IMR-90 (cell line): ENCODE measurements at places on chromosomes 12 and 14.

GRCh38 chr12:45737638-45738037 is 8.1 kb downstream of the ARID2 start:
- DNase-seq = no peak

- no peak for DNase-seq
These were observed 42.3 kb upstream of the BATF start for GRCh38 chr14:75479770-75480600.

- DNase-seq = no peak
These were observed 870.8 kb downstream of the GALC start for GRCh38 chr14:87122166-87122565.

- DNase-seq = no peak
These were observed 7.7 kb upstream of the MEG3 start for GRCh38 chr14:100818221-100818699.

DNA sequence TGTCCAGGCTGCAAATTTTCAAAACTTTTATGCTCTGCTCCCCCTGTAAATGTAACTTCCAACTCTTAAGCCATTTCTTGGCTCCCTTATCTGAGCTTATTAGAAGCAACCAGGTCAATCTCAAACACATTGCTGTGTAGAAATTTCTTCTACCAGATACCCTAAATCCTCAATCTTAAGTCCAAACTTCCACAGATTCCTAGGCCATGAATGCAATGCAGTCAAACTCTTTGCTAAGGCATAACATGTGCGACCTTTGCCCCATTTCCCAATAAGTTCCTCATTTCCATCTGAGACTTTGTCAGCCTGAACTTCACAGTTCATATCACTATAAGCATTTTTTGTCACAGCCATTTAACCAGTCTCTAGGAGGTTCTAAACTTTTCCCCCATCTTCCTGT is 64.5 kb downstream of the TMTC3 start:
- DNase-seq = peak; percentile 68

- peak; percentile 81 for DNase-seq
These were observed 105.7 kb downstream of the GCH1 start for GRCh38 chr14:54796961-54797360.

GRCh38 chr12:92412856-92413255 is 267.2 kb upstream of the BTG1 start:
- DNase-seq = peak; percentile 10

DNA sequence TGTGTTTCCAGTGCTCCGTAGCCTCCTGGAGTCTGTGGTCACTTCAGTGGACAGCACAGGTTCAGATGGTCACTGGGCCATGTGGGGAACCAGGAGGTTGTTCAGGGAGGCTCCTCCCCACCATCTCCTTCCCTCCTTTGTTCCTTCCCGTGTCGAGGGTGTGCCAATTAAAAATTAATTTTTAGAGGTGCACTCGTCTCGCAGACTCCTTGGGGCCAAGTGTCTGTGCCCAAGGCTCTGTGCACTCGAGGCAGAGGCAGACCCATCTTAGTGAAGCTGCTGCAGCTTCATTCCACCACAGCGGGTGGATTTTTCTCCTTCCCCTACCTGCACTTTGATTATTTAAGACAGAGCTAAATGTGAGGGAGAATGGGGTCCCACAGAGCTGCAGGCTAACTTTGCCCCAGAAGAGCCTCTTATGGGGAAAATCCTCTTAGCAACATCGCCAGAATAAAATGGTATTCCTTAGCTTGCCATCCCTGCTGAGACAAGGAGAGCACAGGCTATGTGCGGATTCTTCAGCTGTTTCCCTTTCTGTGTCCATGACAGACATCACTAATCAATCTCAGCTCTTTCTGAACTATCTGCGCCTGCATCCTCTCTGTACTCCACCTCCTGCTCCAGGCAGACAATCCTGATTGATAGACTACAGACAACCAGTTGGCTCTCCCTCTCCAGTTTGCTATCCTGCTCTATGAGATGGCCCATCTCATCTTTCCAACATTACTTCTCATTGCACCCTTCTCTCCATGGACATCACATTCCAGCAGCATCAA is 159.5 kb downstream of the VRK1 start:
- no peak for DNase-seq

DNA sequence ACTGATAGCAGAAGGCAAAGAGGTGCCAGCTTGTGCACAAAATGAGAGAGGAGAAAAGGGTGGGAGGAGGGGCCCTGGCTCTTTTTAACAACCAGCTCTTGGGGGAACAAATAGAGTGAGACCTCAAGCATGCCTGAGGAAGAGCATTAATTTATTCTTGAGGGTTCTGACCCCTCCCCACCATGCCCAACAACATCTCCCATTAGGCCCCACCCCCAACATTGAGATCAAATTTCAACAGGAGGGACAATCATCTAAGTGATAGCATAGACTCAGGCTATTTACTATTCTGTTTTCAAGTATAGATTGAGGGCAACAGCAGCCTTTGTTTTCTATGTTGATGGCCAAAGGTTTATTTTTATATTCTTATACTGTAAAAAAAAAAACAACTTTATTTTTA is 59.7 kb downstream of the FUT8 start:
- DNase-seq = no peak

- peak; percentile 32 for DNase-seq
These were observed 160.0 kb upstream of the SOX5 start for GRCh38 chr12:24109381-24110039.

- no peak for DNase-seq
These were observed 15.1 kb downstream of the CHFR start for GRCh38 chr12:132872073-132872855.

GRCh38 chr12:50980545-50980944 is 28.2 kb downstream of the HIGD1C start:
- no peak for DNase-seq

DNA sequence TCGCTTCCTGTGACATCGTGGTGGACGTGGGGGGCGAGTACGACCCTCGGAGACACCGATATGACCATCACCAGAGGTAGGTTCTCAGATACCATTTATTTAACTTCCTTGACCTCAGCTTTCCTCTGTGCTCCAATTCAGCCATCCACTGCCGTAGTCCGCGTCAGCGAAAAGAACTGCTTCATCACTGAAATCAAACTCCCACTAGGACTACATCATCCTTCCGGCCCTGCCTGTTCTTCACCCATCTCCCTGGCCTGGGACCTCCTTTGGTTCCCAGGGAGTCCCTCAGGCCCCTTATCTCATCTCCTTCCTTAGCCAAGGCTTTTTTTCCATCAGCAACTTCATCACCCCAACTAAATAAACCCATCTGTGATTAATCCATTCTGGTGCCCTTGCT is 692 bp downstream of the MYG1 start:
- peak; percentile 77 for DNase-seq

GRCh38 chr12:95739561-95740313 is 50.8 kb downstream of the NTN4 start:
- no peak for DNase-seq

DNA sequence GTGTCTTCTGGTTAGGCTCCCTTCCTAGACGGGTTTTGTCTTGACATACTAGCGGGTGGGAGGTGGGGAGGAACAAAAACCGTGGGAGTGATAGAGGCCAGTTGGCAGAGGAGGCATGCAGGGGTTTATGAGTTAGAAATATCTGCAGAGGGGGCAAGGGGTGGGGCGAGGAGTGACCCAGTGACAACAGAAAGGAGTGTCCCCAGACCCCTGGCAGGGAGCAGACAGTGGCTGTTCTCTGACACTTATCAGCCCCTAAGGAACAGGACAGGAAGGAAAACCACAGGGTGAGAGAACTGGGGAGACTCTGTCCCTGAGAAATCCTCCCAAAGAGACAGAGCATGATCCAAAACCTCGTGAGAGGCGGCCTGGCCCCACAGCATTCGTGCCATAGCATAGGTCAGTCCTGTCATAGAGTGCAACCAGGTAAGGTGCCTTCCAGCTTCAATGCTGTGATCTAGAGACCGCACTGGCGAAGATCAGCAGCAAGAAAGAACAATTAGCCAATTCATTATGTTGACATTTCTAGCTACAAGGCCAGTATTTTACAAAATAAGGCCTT is 141.4 kb downstream of the CRADD start:
- DNase-seq = no peak

GRCh38 chr12:25629341-25629740 is 76.3 kb upstream of the LMNTD1 start:
- no peak for DNase-seq

- no peak for DNase-seq
These were observed 456.9 kb upstream of the SYT1 start for GRCh38 chr12:78407722-78408121.

DNA sequence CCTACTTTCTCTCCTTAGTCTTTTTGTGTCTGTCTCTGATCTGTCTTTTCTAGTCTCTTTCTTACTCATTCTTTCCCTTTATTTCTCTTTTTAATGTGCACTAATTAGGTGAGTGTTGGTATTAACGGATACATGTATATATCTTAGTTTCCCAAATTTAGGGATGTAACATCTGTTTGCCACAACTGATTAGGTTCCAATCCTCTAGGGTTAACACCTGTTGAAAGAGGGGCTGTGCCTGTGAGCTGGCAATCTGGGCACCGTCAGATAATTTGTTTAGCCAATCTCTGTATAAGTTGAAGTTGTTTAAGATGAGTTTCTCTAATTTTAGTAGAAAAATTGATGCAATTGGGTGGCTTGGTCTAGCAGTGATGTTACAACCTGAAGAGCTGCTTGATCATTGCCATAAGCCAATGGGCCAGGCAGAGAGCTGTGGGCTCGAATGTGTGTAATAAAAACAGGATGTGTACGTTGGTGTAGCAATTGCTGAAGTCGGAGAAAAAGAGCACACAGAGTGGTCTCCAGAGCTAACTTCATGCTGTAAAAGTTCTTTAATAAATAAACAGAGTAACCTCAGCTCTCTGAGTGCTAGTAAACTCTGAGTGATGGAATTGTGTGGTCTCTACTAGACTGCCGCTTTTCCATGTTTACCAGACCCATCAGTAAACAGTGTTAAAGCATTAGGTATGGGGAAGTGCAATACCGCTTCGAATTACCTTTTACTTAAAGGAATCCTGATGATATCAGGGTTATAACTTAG is 18.3 kb upstream of the LYZ start:
- DNase-seq = no peak

DNA sequence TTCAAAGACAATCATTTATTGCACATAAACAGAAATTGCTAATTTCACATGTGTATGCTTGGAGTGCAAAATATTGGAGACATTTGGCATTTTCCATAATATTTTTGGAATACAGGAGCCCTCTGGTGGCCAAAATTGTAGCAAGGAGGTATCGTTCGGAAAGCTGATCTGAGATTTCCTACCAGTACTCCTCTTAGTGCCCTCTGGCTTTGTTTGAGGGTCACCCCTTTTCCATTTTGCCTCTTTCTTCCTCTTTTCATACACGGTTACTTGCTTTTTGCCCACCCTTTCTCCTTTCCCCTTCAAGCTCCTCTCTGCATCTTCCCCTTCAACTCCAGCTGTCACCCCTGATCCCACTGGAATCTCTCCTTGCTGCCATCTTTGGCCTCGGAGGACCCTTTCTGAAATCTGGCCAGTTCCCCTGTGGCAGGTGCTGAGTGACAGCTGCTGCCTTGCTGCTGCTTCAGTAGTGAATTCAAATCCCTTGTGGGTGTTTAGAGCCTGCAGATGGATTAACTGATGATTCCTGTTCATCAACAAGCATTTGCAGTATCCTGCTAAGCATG is 164.6 kb upstream of the PARP11 start:
- peak; percentile 44 for DNase-seq

DNA sequence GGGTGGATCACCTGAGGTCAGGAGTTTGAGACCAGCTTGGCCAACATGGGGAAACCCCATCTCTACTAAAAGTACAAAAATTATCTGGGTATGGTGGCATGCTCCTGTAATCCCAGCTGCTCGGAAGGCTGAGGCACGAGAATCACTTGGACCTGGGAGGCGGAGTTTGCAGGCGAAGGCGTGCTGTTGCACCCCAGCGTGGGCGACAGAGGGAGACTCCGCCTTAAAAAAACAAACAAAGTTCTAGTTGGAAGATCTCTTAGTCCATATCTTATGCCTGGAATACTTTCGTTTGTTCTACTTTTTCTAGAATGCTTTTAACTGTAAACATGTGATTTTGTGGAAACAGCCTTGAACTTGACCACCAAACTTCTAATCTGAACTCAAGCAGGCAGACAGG is 38.7 kb downstream of the PPHLN1 start:
- no peak for DNase-seq

- peak; percentile 63 for DNase-seq
These were observed 121.1 kb upstream of the EEA1 start for GRCh38 chr12:93050026-93050747.

DNA sequence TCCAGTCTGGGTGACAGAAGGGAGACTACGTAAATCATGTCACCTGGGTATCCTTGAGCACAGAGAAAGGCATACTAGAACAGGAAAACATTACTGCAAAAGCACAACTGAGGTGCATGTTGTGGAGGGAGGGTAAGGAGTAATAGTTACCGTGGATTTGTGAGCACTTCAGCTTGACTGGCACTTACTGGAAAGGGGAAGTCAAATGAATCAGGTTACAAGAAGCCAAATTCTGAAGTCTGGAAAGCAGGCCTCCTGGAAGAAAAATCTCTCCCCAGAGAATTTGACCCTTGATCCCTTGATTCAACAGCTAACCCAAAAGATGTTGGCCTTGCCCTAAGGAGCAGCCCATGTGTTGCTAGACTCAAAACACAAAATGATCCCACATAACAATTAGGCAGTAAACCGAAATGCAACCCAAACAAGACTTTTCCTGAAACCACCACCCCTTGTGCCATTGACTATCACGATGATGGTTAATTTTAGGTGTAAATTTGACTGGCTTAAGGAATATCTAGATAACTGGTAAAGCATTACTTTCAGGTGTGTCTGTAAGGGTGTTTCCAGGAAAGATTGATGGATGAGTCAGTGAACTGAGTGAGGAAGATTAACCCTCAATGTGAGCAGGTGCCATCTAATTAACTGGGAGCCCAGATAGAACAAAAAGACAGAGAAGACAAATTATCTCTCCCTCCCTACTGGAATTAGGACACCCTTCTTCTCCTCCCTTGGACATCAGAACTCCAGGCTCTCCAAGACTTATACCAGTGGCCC is 108.8 kb downstream of the SLC25A21 start:
- DNase-seq = no peak

DNA sequence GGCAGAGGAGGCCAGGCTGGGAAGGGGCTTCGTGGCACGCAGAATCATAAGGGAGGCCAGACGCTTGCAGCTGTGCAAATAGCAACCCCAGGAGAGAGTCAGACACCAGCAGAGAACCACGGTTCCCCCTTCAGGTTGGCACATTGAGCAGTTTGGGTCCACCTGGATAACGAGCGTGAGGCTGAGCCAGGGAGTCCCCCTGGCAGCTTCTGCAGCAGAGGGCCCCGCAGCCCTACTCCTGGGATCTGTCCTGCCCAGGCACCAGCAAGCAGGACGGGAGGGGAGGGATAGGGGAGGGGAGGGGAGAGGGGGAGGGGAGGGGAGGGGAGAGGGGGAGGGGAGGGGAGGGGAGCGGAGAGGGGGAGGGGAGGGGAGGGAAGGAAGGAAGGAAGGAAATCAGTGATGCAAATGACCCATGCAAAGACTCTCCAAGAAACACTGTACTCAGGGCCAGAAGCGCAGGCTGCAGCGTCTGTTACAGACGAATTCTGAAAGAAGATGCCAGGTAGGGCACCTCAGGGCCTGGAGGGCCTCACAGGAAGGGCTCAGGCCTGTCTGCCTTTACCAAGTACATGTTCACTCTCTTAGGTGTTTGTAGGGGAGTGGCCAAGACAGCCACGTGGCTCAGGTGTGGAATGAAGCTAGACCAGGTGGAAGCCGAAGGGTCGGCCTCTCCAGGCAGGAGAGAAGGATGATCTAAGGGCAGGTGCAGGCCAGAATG is 32.3 kb upstream of the MMP17 start:
- no peak for DNase-seq
